ENCODE measurements at places on chromosomes 3 and 15.

- H3K36me3 ChIP-seq, result no peaks in the 10 kb centered on the region
- no peaks in the 10 kb centered on the region for H3K4me1 ChIP-seq
- DNase-seq, result peak; percentile 30
- H3K27me3 ChIP-seq, result no peaks in the 10 kb centered on the region
- no peak overlapping the region for H3K4me3 ChIP-seq
- no peak overlapping the region for H3K27ac ChIP-seq
Measured at GRCh38 chr15:79296583-79296982, 14.1 kb downstream of the ANKRD34C start.

DNA sequence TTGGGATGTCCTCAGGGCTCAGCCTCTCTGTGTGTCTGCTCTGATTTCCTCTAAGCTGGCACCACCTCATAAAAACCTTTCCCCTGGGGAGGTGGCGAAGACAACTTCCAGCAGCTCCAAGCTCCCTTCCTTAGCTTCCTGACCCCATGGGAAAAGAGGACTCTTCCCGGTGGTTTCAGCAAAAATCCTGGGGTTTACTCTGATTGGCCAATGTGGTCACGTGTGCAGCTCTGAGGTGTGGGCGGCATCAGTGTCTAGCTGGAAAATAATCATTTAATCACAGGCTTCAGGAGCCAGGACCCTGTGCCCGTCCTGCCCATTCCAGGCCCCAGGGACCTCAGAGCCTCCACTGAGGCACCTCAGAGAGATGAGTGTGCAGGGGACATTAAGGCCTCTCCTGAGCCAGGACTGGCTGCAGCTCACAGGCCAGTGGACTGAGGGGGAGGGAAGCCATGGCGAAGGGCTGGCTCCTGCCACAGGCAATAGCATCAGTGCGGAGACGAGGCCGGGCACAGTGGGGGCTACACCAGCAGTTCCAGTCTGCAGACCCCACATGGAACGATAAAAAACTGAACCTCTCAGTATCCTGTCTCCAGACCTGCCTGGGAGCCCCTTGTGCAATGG, 104.1 kb downstream of the TPRA1 start:
- H3K4me1 ChIP-seq, result no peaks in the 10 kb centered on the region
- H3K27ac ChIP-seq, result no peak overlapping the region
- no peak for DNase-seq
- H3K4me3 ChIP-seq, result no peak overlapping the region

DNA sequence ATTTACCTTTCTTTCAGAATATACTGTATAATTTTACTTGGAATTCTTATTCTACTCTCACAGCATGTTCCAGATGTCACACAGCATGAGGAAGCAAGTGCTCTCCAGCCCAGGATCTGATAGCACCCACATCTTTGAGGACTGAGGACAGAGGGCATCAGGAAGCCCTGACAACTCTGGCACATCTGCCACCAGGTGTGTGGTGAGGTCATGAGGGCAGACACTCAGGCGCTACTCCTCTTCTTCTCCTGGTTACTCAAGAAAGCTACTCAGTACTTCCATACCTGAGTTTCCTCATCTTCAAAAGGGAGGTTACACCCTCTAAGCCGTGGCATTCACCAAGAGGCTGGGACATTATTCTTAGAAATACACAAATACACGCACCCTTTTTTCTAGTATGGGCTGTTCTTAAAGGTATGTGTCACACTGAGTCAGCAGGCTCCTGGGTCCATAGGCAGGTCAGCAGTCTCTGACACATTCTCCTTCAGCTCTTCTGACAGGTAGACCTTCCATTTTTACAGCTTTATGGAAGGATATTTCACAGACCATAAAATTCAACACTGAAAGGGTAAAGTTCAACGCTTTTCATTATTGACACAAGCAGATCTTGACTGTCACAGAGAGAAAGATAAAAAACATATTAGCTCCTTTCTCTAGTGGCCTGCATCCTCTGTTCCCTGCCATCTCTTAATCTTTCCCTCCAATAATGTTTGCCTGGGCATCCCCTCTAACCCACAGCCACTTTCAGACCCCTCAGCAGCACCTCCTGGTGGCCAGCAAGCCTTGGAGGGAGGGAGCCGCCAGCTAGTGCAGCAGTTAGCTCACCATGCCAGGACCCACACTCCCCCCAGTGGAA, 103.2 kb upstream of the TJP1 start:
- peaks cover 13% of the 10 kb centered on the region for H3K4me1 ChIP-seq
- no peaks in the 10 kb centered on the region for H3K27me3 ChIP-seq
- H3K27ac ChIP-seq, result peak overlapping the region; percentile 79
- no peaks in the 10 kb centered on the region for H3K36me3 ChIP-seq

DNA sequence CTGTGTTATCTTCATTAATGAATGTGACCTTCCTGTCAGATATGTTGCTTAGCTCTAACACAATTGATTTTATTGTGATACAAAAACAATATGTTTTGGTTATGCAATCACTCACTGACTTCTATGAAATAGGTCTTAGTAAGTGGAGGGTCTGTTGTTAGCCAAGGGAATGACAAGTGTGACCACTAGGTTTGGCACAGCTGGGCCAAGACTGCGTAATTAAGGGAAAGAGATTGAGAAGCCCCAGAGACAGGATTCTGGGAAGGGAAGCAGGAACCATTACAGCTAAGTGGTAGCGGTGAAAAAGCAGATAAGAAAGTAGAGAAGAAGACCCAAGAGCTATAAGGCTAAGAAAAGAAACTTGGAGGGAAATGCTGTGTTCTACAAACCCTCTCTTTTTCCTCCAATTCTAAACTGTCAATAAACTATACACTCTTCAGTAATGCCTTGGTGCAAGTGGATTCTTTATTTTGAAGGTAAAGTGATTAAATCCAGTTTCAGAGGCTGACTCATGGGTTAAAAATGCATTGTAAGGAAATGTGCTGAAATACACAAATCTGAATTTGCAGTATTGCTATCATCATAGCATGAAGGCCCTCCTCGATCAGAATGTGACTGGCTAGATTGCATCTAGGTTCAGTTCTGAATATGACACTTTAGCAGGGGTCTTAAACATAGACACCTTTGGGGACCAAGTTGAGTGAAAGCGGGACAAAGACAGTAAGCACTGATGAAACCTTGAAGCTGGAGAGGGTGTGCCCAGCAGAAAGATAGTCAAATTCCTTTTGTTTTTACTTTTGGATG, 26.1 kb downstream of the KCNMB2 start:
- no peaks in the 10 kb centered on the region for H3K27me3 ChIP-seq
- H3K4me1 ChIP-seq, result no peaks in the 10 kb centered on the region
- peak; percentile 21 for DNase-seq
- no peaks in the 10 kb centered on the region for H3K36me3 ChIP-seq
- no peak overlapping the region for H3K4me3 ChIP-seq

DNA sequence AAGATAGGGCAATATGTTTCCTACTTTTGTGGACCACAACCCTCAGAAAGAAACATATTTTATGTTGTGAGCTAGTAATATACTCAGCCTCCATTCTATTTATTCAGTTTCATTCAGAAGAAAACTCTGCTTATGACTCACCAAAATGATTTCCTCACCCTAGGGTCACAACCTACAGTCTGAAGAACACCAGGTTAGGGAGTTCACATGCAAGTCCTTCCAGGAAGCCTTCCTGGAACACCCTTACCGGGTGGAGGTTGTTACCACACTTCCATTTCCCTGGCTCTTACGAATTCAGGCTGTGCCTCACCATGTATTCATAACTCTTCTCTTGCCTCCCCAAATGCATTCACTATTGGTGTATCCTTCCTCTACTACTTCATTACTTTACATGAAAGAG, 228.0 kb upstream of the ADAMTS9 start:
- no peak overlapping the region for H3K27ac ChIP-seq
- DNase-seq, result no peak
- H3K4me3 ChIP-seq, result no peak overlapping the region
- H3K36me3 ChIP-seq, result no peaks in the 10 kb centered on the region
- peaks cover 16% of the 10 kb centered on the region for H3K4me1 ChIP-seq

DNA sequence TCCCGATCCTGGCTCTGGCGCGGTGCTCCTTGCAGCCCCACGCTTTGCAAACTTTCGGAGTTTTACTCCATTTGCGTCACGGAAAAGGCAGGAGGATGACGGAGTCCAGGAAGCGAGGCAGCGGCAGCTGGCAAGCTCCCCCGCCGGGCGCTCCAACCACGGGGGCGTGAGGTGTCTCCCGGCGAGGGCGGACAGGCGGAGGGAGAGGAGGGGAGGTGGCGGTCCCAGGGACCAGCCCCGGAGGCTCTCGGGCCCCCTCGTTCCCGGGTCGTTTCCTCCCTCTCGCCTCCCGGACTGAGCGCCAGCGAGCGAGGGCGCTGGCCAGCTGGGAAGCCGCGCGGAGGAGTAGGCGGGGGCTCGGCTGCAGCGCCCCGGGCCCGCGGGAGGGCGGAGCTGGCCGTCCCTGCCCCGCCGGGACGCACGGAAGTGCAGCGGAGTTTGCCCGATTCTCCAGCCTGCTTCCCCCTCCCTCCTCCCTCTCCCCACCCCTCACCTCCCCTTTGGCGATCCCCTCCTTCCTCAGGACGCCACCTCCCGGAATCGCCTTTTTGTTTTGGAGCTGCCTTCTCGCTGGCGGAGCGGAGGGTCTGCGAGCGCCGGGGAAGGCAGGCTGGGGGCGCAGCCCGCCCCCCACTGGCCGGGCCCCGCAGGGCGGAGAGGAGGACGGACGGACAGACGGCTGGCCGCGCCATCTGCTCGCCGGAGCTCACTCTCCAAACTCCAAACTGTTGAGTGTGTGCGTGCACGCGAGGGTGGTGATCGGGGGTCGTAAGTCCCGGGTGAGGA, at the start of gene SNX33:
Gene SNX33 (plus strand): TSS at position 543 of the 786 bp plus-strand sequence. CDS start 1,191 bp downstream, outside the sequence.
- H3K27me3 ChIP-seq, result no peaks in the 10 kb centered on the region
- DNase-seq, result peak; percentile 95
- peak within 1 kb of the TSS; percentile 89 for H3K27ac ChIP-seq
- peak within 1 kb of the TSS; percentile 93 for H3K4me3 ChIP-seq
- H3K36me3 ChIP-seq, result no peaks in the 10 kb centered on the region

Measured in mesendoderm (in vitro differentiated cells).